Hematopoietic multipotent progenitor cell treated with erythropoietin and hydrocortisone succinate and interleukin-3 and kit ligand, for 6 days (in vitro differentiated cells): ENCODE measurements at places on chromosomes 3 and 15.

GRCh38 chr3:55549177-55549576 is 62.1 kb upstream of the WNT5A start:
- DNase-seq, result no peak

DNA sequence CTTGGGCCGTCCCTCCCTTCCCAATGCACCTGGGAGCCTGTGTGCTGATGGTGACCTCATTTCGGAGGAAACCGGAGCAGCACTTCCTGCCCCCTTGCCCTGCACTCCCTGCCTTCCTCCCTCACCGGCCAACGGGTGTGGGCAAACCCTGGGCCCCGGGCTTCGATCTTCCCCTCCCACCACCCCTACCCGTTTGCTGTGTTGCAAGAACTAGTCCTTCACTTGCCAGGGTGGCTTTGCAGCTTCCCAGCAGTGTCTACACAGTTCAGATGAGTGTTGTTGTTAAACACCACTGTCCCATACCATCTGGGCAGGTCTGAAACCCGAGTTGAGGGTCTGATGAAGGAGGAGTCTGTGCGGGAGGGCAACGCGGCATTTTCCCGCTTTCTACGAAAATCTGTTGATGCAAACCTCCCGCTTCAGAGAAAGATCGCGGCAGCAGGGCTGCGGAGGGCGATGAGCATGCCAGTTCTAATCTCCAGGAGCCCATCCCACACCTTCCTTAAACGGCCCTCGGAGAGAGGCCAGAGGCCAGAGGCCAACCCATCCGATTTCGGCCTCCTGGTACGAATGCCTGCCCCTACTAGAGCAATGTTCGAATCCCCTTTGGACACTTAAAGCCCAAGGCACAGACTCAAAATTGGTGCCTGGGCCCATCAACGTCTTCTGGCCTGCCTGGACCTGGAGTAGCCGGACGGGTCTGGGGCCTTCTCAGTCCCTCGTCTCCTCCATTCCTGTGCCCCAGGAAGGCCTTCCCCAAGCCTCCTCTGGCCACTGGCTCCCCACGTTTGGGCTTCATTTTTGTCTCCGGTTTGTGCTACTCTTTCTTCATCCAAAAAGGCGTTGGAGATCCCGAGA is 35.7 kb upstream of the POLG start:
- DNase-seq, result no peak

GRCh38 chr3:156388497-156389448 is 166.1 kb downstream of the SSR3 start:
- DNase-seq, result no peak

GRCh38 chr15:75195122-75195765 is 6.4 kb upstream of the C15orf39 start:
- peak; percentile 69 for DNase-seq

GRCh38 chr15:82875411-82876003 is 66.1 kb downstream of the WHAMM start:
- no peak for DNase-seq

GRCh38 chr3:72568083-72568482 is 280.2 kb downstream of the SHQ1 start:
- DNase-seq, result no peak

- peak; percentile 89 for DNase-seq
Measured at GRCh38 chr3:30012941-30013543, 593.4 kb upstream of the TGFBR2 start.
